ENCODE measurements at places on chromosomes 12 and 14.

DNA sequence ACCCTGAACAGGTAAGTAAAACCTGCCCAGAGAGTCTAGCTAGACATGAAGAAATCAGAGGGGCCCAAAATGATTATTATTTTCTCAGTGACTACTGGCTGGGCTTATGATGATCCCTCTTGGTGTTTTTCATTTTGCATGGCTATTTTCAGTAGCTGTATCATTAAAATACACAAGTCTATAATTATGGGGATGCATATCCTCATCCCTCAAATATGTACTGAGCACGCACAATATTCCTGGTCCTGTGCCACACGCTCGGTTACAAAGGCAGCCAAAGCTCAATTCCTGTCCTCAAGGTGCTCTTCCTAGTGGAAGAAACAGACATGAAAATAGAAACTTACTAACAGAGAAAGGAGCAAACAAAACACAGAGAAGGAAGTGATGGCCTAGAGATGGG, 180.0 kb downstream of the DAD1 start:
- no peak for DNase-seq

DNA sequence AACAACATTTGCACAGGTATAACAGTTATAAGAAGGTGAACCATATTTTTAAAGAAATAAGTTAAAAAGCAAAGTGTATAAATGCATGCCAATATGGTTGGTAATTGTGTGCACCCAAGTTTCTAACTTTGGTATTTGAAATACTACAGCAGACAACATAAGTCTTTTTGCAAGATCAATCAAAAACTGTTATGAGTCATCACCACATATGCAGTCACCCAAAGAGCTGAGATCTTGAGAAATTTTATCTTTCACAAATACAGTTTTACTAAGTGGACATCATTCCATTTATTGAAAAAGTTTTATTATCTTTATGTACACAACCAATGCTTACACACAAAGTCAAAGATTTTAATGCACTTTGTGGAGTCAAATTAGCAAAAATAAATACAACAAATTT, 7.0 kb upstream of the ACSS3 start:
- DNase-seq: no peak

- DNase-seq: no peak
Measured at GRCh38 chr12:89176676-89177075, 175.6 kb downstream of the DUSP6 start.

- DNase-seq: no peak
Measured at GRCh38 chr12:102680304-102680703, 199.9 kb upstream of the IGF1 start.

- DNase-seq: no peak
Measured at GRCh38 chr12:5437589-5437988, 5.7 kb downstream of the NTF3 start.

DNA sequence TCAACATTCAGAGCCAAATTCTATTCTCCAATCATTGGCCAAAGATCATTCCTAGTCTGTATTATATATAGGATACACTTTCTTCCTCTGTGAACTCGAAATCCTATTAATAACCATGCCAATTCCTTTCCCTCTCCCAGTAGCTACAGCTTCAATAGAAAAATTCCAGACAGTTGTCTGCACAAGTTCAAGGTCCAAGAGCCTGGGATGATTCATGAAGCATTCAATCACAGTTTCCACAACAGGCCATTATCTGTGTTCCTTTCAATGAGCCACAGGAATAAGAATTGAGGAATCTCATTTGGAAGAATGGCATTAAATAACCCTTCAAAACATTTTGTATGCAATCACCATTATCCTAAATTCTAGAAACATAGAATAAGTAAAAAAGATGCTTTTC, 437.4 kb downstream of the RMST start:
- DNase-seq: no peak

- DNase-seq: no peak
Measured at GRCh38 chr14:89466944-89467343, 49.9 kb upstream of the FOXN3 start.

GRCh38 chr12:65882486-65882885, 58.2 kb downstream of the HMGA2 start:
- DNase-seq: no peak

DNA sequence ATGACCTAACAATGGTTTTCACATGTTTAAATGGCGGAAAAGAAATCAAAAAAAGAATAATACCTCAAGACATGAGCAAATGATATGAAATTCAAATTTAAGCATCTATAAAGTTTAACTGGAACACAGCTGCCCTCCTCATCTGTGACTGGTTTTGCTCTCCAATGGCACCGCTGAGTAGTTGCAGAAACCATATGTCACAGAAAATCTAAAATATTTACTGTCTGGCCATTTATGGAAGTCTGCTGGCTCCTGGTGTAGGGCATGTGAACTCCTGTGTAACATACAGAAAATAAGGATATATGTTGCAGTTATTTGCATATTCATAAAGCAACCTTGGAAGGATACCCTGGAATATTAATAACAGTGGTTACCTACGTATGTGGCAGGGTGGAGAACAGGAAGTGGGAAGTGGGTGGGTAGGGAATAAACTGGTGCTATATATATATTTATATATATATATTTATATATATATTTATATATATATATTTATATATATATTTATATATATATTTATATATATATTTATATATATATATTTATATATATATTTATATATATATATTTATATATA, 48.4 kb downstream of the LTBP2 start:
- no peak for DNase-seq

GRCh38 chr14:68676511-68676943, 116.3 kb downstream of the ZFP36L1 start:
- no peak for DNase-seq

DNA sequence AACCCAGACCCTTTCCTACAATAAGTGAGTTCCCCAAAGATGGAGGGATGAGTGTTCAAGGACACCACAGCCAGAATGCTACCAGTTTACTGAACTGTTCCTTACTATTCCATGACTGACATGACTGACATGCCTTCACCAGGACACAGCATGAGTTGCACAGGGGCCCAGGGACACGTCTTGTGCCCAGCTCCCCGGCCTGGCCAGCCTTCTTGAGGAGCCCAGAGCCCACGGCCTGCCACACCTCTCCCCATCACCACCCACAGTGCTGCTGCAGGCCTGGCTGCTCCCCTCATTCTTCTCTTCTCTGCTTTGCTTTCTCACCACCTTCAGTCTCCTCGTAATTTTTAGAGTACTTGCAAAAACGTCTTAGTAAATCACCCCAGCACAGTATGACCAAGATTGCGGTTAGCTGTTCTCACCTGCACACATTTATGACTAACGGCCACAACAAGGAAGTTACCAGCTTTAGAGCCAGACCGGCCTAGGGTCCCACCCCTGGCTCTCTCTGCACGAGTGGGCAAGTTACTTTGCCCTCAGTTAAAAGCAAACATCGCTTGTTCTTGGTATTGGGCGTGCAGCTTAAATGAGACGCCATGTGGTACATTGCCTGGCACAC, 18.5 kb downstream of the PPP2R5E start:
- DNase-seq: no peak

GRCh38 chr14:37623426-37623951, 28.1 kb downstream of the TTC6 start:
- DNase-seq: no peak

- DNase-seq: no peak
Measured at GRCh38 chr14:53180272-53181221, 27.4 kb upstream of the DDHD1 start.

GRCh38 chr12:56520048-56520447, 1.6 kb upstream of the RBMS2 start:
- DNase-seq: no peak

DNA sequence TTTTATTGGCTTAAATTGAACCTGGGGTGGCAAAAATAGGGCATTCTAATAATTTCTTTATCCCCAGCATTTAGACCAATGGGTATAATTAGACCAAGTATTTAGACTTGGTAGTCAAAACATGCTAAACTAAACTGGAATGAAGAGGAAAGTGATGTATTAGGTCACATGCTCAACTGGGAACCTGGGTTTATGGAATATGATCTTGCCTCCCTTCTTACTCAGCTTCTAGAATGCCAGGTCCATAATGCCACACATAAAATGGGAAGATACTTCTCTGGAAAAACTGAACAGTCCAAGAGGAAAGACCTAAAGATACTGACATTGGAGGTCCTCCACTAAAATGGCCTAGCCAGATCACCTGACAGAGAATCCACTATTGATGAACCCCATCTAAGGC, 6.2 kb upstream of the BIN2 start:
- DNase-seq: no peak

- DNase-seq: no peak
Measured at GRCh38 chr12:132602572-132603239, 7.7 kb downstream of the LRCOL1 start.

GRCh38 chr12:51600721-51601120, 9.7 kb downstream of the SCN8A start:
- no peak for DNase-seq

- DNase-seq: no peak
Measured at GRCh38 chr12:133081159-133081780, 547 bp downstream of the ZNF140 start.

DNA sequence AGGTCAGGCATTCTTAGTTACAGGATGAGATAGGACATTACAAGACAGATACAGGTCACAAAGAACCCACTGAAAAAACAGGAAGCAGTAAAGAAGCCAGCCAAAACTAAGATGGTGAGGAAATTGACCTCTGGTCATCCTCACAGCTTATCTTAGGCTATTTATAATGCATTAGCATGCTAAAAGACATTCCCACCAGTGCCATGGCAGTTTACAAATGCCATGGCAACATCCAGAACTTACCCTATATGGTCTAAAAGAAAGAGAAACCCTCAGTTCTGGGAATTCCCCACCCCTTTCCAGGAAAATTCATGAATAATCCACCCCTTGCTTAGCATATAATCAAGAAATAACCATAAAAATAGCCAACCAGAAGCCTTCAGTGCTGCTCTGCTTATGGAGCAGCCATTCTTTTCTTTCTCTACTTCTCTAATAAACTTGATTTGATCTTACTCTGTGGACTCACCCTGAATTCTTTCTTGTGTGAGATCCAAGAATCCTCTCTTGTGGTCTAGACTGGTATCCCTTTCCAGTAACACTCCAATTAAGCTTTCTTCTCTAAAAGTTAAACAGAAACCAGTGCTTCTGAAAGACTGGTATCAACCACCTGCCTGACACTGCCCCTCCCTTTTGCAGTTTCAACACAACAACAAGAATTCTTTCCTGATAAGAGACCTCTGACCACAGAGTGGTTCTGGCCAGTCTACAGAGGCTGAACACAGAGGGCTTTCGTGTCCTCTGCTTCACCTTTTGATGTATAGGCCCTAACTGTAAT, 86.9 kb downstream of the BCAT1 start:
- no peak for DNase-seq

- no peak for DNase-seq
Measured at GRCh38 chr14:99563749-99564129, 40.3 kb downstream of the CCDC85C start.

DNA sequence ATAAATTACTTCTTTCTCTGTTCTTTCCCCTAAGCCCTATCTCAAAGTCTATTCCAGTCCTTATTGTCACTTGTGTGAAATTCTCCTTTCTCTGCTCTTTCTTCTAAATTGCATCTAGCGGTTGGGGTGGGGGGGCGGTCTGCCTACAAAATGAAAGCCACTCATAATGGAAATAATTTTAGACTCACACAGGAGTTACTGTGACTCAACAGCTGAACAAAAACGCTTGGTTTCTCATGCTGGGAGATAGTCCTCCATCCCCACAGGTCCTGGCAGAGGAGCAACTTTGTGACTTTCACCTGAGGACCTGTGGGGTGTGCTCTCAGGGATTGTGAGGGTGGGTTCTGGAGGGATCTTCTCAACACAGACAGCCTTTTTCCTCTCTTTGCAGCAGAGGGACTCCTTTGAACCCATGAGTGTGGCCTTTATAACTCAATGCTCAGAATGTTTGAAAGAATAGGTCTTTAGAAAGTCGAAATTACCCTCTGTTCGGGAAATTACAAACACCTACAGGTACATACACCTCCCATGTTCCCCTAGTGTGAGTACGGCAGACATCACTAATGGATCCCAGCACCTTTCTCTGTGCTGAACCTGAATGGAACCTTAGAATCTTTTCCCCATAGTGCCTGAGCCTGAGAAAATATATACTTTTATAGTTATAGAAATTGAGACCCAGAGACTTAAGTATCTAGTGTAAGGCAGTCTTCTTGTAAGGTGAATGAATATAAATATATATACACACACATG, 109.7 kb downstream of the CHST11 start:
- no peak for DNase-seq

- DNase-seq: no peak
Measured at GRCh38 chr12:15928870-15929571, 17.9 kb downstream of the DERA start.

DNA sequence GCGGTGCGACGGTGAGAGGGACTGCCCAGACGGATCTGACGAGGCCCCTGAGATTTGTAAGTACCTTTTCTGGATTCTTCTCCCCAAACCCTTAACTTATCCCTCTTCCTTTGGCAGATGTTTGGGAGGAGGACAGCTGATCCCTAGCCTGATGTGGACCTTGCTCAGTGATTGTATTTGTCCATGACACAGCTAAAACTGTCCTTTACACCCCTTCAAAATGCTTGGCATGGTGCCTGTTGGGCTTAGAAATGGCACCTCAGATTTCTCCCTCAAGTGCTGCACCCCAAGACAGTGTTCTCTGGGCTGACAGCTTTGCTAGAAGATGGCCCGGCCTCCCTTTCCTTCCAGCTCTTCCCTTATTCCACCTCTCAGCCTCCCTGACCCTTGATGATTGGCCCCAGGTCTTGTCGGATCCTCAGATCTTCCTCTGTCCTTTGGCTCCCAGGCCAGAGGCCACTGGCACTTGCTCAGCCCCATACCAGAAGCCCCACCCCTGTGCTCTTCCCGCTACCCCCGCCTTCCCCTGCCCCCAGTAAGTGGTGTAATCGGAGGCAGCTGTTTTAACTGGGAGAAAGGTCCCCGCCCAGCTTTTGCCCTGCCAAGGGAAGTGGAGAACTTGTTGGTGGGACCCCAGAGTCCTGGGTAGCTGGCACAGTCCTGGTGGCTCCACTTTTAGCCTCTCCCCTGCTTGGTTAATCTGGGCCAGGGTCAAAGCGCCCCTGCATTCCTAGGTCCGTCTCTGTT, 8.7 kb downstream of the LRP1-AS start:
- no peak for DNase-seq

DNA sequence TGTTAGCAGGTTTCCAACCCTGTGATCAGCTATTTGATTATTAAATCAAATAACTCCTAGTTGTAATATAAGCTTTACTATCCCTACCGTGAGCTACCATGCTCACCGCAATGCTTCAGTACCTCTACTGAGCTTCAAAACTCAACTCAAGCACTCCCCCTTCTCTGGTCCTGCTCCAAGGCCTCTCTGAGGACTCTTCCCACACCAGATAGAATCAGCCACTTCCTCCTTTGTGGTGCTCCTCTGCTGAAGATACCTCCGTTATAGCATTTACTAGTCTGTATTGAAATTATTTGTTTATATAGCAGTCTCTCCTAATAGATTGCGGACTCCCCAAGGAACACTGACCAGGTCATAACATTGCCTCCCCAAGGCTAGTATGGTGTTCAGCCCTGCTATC, 17.5 kb downstream of the AREL1 start:
- no peak for DNase-seq

GRCh38 chr14:29648045-29648444, 279.6 kb downstream of the PRKD1 start:
- DNase-seq: no peak
